ENCODE measurements at places on chromosomes 6 and 20.

- DNase-seq = no peak
Observed at GRCh38 chr6:107534571-107535141, 44.7 kb downstream of the SOBP start.

DNA sequence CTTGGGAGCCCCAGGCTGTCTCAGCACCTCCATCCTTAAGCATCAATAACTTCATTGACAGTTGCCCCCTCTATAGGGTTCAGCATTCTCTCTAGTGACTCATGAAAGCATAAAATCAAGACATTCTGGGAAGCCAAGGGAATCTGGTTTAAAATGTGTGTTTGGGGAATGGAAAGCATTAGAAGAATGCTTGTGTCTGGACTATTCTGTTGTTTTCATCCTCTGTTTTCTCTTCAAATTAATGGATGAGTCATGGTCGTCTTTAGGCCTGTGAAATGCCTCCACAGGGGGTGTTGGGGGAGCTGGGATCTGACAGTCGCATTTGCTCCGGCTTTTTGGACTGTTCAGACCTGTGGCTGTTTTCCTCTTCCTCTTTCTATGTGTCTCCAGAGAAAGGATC lies 279.7 kb downstream of the CDC5L start:
- DNase-seq = no peak

GRCh38 chr6:150878347-150879213 lies 13.1 kb downstream of the MTHFD1L start:
- DNase-seq = no peak

DNA sequence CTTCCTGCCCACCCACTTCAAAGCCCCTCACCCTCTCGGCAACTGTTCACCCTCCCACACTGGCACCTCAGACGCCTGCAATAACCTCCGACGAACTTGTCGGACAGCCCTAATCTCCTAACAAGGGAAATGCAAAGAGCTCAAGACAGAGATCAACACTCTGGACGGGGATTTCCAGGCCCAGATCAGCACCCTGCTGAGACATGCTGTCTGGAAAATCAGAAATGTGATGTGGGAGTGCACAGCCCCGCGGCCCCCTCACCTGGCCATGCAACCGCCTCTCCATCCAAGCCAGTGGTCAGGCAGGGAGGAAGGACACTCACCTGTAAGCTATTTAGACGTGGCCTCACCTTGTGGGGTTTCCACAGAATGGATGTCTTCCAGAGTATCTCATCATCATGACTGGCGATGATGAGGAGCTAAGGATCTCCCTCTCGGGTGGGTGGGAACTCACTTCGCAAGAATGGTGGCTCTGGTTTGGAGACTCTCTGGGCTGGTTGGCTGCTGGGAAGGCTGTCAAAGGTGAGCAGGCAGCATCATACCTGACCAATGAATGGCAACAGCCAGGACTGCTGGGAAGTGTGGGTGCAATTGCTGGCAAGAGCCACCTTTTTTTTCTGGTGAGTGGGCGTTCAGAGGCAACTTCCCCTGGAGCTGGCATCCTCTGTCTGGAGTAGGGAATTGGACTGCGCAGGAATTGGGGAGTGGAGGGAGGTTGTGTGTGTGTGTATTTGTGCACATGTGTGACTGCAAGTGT lies 28.1 kb upstream of the ADTRP start:
- DNase-seq = no peak

GRCh38 chr6:33696548-33697518 lies 14.7 kb downstream of the UQCC2 start:
- peak; percentile 45 for DNase-seq
